ENCODE measurements at places on chromosomes 2 and 18. TPM values are rescaled to one million over a fixed set of nuclear protein-coding genes. Genes with fewer than 3 reads are reported as not detected.

The MOGAT1 gene
- total RNA-seq: not detected

The TEKT4 gene
- total RNA-seq: not detected

The BOLL gene
- total RNA-seq: not detected

The LINC00305 gene
- not detected for total RNA-seq

- DNase-seq: no peak
Observed at GRCh38 chr2:33158482-33159003, 211.8 kb downstream of the LTBP1 start.

DNA sequence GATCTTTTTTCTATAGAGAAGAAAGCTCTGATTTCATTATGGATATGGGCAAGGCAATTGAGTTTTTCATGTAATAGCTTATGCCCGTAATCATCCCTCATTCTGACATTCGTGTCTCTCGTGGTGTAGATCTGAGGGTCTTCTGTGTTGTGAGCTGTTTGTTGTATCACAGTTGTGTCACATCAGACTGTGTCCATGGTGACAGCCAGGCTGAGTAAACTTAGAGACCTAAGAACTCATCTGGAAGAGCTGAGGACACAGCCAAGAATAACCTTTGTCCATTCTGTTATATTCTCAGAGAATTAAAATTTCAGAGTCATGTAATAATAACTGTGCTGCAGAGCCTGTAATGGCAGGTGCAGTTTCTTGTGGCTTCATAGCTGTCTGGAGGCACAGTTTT, 116.5 kb downstream of the ATP9B start:
- DNase-seq: no peak

DNA sequence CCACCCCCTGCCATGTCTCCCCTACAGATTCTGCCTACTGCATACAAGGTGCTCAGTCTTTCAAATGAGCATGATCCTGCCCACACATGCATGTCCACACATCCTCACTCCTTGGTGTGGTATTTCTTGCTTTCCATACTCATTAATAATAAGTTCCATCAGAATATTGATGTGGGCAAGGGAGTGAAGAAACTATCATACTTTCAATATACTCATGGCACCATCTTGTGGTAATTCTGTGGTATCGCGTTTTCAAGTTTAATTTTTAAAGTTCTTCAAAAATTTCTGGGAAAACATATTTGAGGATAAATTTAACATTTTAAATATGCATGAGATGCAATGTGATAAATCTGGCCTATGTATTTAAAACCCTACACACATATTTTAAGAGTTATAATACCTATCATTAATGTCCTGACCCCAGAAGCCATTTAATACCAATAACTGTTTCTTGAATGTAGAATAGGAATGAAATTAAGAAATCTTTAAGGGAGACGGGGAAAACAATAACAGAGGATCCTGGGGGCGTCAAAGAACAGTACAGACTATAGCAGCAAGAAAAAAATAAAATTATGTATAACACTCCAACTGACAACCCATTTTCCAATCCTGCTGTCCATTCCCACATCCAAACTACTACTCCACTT, 110.1 kb downstream of the ZNF385B start:
- no peak for DNase-seq

- no peak for DNase-seq
Observed at GRCh38 chr2:160394153-160394552, 99.5 kb downstream of the RBMS1 start.

GRCh38 chr2:54704688-54705605, 18.5 kb upstream of the EML6 start:
- DNase-seq: no peak

DNA sequence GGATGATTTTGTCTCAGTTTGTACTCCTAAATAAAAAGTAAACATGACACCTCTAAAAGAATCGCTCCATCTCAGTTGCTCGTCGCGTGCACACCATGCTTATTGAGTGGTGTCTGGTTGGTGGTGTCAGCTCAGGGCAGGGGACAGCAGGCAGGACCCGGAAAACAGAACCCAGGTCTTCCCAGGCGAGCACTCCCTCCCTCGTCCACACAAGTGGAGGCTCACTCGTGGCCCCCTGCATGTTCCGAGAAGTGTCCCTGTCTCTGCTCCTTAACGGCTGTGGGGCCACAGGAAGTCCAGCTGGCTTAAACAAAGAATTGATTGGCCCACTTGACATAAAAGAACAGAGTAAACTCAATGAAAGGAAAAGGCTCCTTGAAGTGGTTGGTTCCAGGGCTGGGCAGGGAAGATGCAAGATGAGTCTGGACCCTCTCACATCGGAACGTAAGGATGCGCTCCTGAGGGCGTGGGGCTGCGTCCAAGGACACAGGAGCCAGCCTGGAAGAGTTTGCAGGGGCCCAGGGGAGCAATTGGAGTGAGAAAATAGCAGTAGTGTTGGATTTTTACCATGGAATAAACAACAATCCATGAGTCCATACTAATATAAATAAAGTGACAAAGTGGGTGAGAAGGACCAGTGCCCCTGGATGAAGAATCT, 13.1 kb upstream of the CNDP1 start:
- DNase-seq: no peak

- DNase-seq: no peak
Observed at GRCh38 chr18:11073971-11074370, 75.4 kb downstream of the PIEZO2 start.

DNA sequence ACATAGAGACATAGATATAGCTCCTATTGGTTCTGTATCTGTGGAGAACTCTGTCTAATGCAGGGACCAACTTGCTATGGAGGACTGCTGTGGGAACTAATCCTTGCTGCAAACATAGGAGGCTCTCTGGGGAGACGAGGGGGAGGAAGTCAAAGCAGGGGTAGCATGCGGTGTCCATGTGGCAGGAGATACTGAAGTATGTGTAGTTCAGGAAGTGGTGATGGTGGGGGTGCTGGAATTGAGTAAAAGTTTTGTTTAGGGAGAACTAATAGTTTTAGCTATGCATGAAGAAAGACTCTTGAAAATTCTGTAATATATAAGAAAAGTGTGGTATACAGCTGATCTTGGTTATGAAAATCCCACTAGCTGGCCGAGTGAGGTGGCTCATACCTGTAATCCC, 62.0 kb downstream of the ANKRD44 start:
- no peak for DNase-seq

- no peak for DNase-seq
Observed at GRCh38 chr2:140200764-140201163, 1420.6 kb upstream of the NXPH2 start.

All from osteocyte (in vitro differentiated cells).